Mammary epithelial cell (primary cell): ENCODE measurements at places on chromosomes 3 and 15.

- DNase-seq = peak; percentile 64
Observed at GRCh38 chr15:63048776-63049665, 6.5 kb downstream of the TPM1 start.

DNA sequence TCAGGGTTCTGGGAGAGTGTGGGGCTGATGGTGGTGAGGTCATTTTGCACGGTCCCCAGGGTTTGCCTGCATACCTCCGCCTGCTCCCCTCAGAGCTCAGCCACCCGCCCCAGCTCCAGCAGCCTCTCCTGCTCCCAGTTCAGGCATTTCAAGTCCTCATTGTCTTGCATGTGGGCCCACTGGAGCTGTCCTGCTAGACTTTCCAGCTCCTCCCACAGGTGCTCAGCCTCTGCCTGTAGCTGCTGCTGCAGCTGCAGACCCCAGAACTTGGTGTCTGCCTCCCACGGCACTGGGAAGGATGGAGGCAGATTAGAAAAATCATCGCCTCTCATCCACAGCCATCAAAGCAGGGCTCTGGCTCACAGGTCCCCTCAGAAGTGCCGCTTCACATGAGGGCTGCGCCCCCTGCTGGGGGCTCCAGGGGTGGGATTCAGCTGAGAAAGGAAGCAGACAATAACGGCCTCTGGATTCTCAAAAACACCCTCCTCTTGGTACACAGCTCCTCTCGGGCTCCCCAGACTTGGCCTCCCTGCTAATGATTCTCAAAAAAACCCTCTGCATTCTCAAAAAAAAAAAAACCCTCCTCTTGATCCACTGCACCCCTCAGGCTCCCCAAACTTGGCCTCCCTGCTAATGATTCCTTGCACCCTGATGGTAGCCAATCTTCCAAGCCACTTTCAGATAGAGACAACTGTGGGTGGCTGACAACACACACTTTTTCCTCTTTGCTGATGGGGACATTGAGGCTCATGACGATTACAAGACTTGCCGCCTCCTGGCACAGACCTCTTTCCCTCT lies 89.3 kb upstream of the C2CD4B start:
- DNase-seq = peak; percentile 43

- DNase-seq = peak; percentile 85
Observed at GRCh38 chr3:7682822-7683229, 818.8 kb upstream of the LMCD1 start.

DNA sequence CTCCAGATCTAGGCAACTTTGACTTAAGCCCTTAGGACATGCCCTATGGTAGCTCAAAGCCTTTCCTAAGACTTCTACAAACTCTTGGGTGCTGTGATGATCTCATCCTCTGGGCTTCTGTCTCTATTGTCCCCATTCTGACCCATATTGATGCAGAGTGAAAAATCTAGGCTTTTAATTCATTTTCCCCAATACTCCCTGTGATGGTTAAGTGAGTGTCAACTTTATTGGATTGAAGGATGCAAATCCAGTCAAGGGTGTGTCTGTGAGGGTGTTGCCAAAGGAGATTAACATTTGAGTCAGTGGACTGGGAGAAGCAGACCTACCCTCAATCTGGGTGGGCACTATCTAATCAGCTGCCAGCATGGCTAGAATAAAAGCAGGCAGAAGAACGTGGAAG lies 97.3 kb upstream of the NUDT16 start:
- DNase-seq = no peak

DNA sequence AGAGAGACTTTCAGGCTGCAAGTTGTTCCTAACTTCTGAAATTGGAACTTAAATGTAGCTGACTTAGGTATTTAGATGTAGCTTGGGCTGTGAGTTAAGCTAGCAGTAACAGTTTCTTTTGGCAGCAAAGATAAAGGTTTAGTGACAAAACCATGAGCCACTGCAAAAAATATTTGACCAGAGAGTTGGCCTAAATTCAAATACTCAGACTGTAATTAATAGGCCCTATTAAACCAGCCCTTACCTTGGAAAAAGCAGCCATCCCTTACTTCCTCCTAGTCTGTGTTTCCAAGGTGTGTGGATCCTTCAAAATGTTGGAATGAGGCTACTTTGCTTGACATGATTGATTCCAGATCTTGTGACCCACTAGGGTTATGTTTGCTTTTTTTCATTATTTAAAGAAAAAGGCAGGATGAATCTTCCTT lies 8.2 kb downstream of the TPM1 start:
- DNase-seq = no peak

GRCh38 chr3:13277196-13277813 lies 142.8 kb downstream of the NUP210 start:
- DNase-seq = peak; percentile 23

- DNase-seq = no peak
Observed at GRCh38 chr3:10974746-10975375, 17.7 kb upstream of the SLC6A1 start.

- DNase-seq = no peak
Observed at GRCh38 chr3:146881966-146882760, 277.0 kb upstream of the PLSCR5 start.

GRCh38 chr15:64651601-64652191 lies 123.7 kb downstream of the RBPMS2 start:
- peak; percentile 20 for DNase-seq

DNA sequence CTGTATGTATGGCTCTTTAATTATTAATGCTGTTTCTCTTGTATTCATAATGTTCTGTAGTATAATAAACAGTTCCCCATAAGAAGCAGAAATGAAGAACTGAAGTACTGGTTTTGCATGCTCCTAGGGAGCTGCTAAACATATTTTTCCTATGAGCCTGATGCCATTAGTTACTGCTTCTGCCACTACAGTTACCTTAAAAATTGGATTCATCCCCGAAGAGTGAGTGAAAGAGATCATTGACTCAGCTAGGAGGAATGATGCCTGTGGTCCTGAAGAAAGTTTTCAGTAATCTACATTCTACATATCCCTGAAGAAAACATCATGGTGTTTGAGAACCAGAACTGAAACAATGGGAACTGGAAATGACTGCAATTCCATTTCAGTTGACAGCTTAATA lies 37.1 kb upstream of the ST3GAL6 start:
- DNase-seq = peak; percentile 20

- DNase-seq = no peak
Observed at GRCh38 chr3:149061776-149062175, 24.6 kb downstream of the HLTF start.

DNA sequence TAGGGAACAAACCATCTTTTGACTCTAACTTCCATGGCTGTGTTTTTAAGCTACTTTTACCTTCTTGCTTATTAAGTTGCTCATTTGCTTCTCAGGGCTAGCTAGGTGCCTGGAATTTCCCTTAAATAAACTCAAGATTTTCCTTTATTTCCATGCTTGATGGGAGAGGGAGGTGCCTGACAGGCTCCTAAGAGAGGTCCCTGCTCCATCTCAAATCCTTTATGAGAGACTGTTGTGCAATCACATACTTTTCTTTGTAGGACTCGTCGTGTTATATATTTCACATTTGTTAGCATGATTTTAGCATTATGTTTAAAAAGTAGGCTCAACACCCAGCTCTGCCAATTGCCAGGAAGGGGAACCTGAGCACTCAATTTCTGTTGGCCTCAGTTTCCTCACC lies 95.7 kb downstream of the SAMMSON start:
- no peak for DNase-seq

DNA sequence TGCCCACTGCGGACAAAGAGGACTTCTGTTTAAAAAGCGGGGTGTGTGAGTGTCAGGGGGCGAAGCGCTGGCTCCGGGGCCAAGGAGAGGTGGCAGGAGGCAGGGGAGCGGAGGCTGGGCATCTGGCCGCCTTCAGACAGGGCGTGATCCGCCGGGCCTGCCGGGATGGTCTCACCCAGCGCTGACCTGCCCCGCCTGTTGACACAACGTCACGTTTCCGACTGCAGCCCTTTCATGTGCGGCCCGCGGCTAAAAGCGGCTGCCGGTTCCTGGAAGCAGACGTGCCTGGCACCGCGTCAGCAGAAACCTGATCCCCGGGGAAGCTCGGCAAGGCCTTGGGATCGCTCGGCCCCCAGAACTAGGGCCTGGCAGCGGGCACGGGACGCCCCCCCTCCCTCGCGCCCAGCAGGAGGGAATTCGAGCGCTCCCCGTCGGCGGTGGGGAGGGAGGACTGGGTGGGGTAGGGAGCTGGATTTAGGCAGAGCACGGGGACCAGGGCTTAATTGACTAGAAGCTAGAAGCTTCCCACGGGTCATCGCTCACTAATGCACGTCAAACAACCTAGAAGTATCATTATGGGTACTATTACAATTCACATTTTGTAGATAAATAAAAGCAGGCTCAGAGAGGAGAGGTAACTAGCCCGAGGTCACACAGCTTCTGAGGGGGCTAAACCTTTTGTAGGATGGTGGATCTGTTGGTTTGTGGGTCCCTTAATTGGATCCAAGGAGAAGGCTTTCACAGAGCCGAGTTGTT lies 7.7 kb downstream of the BHLHE40 start:
- DNase-seq = peak; percentile 99

DNA sequence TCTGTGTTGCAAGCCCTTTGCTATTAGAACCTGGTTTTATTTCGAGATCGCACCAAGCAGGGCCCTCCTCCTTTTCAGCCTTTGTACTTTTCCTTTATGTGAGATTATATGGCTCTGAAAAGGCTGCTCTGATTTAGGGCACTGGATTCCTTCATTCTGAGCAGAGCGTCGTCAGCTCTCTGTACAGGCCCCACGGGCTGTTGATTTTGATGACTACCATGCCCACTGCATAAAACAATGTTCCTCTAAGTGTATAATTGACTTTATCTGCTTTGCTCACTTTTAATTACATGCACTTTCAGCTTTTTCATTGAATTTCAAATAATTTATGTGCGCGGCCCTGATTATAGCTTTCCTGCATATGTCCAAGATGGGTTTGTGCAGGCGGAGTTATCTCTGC lies 4.4 kb upstream of the PSMD6 start:
- no peak for DNase-seq

DNA sequence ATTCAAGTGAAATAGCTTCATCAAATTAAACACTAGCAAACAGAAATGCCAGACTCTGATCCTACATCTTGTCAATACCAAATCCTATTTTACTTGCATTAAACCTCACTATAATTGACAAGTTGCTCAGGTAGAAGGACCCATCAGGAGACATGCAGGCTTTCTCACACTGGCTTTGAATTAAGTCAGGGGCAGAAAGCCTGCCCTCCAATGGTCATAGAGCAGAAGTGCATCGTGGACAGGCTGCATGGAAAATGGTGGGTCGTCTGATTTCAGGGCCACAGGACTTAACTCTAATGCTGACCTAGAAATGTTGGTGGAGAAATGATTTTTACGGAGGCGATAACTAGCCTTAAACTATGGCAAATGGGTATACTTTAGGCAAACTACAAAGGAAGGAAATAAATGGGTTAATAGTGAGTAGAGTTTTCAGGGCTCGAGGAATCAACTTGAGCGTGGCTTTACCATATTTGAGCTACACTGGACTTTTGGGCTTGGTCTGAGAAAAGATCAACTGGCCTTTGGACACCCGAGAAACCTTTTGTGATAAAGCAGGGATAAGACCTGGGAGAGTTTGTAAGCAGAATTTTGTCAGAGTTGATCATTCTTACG lies 283.9 kb downstream of the GRM7 start:
- peak; percentile 12 for DNase-seq

DNA sequence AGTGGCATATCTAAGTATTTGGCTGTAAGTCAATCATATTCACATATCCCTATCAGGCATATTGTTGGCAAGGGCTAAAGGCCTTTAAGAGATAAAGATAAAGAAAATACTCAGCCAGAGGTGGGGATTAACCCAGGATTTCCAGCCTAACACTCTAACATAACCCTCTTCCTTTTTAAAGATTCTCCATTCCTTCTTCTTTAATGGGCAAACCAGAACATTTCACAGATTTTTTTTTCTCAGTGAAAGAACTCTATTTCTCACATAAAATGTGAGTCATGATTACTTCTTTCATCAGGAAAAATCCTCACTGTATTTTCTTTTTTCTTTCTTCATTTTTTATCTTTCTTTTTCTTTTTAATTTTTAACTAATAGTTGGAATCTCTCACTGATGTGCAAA lies 200.4 kb downstream of the NR1D2 start:
- DNase-seq = no peak

DNA sequence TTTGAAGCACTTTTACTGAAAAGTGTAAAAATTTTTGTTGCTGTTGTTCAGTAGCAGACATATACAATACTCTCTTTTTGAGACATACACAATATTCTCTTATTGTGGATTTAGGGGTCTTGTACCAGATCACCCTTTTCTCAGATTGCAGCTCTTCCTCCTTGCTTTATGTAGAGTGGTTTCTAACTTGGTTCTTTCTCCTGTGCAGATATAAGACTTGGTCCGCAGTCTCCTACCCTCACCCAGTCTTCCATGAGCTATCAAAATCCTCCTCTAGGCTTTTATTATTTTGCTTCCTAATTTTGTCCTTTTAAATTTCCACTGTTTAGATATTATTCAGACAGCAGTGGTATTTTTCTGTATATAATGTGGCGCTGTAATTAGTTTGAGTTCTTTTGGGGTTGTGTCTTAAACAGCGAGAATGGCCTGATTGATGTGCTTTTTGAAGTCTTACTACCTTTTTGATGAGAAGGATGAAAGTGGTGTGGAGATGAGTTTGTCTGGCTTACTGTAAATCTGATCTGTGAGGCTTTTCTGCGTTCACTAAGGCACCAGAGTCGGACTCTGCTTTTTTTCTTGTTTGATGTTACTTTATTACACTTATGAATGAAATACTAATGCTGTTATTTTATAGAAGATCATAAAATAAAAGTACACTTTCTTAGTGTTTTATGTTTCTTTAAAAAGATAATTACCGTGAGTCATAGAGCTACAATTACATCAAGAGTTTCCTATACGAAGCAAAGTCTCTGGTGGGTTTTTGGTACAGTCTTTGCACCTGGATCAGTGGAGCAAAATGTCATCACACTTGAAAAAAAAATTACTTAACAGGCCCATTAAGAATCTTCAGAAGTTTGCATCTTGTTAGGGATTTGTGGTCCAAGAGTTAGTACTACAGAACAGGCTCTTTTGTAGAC lies 27.8 kb downstream of the FNDC3B start:
- DNase-seq = no peak

DNA sequence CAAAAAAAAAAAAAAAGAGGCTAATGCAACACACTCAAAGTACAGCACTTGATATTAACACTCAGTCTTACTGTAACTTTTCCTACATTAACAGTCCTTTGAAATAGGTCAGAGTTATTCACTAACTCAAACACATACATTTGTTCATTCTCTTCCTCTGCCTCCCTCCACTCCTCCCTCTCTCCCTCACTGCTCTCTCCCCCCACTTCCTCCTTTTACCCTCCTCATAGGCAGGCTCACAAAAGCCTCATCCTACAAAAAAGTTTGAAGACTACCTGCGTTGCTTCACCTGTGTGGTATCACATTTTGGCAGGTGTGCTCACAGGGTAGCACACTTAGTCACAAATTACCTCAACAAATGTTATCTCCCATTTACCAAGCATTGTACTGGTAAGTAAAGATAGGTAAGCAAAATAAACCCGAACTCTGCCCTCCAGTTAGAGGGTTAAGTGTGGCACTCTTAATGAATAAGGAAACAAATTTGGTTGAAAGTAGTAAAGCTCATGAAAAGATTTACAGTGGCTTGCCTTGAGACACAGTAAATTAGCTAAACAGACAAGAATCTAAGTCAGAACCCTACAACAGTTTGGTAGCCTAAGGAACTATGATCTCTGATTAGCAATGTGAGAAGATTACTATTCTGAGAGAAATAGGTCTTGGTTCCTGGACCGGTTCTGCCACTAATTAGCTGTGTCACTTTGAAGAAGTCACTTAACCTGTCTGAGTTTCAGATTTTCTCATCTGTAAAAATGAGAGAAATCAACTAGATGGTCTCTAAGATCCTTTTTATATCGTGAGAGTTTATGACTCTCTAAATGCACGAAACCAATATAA lies 151.0 kb upstream of the MLF1 start:
- DNase-seq = peak; percentile 61

- no peak for DNase-seq
Observed at GRCh38 chr3:45907769-45908705, 21.7 kb downstream of the CCR9 start.

GRCh38 chr15:69556344-69556743 lies 103.7 kb downstream of the RPLP1 start:
- no peak for DNase-seq
